Smooth muscle cell of the coronary artery (primary cell): ENCODE measurements at places on chromosomes 2 and 18. TPM values are rescaled to one million over a fixed set of nuclear protein-coding genes. Genes with fewer than 3 reads are reported as not detected.

The GALNT5 gene
- total RNA-seq, result 15.1 and 73.1 TPM in 2 replicates

The CYP27A1 gene
- total RNA-seq, result 5.3 and 25.6 TPM in 2 replicates

The TCF7L1 gene
- 1.9 and 2.0 TPM in 2 replicates for total RNA-seq

The ZBTB7C gene
- total RNA-seq, result 4.7 TPM in 1 of 2 replicates, not detected in the other

The FBLN7 gene
- total RNA-seq, result 4.0 and 4.6 TPM in 2 replicates

The PPP1R1C gene
- 0.38 TPM in 1 of 2 replicates, not detected in the other for total RNA-seq

The CPLX4 gene
- total RNA-seq, result not detected in 2 replicates

The ADRA2B gene
- 3.5 TPM in 1 of 2 replicates, not detected in the other for total RNA-seq

The RTP5 gene
- not detected in 2 replicates for total RNA-seq

The INHA gene
- under 0.01 and 0.38 TPM in 2 replicates for total RNA-seq

The GPR45 gene
- total RNA-seq, result not detected in 2 replicates
